ENCODE measurements at places on chromosomes 7 and 10.

DNA sequence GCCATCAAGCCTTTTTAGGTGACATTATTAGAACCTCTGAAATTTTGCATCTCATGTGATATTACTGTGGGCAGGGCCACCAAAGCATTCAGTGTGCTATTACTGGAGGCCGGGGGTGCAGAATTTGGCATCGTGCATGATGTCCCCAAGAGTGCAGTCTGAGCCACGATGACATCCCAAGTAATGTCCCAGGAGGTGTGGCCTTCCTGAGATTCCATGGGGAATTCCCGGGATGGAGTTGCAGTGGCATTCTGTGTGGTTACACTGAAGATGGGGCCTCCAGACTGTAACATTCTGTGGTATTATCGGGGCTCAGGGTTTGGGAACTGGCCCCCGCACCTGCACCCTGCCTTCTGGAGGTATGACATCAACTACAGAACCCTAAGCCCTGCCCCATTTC lies 9.1 kb downstream of the LDB3 start:
- DNase-seq: no peak

DNA sequence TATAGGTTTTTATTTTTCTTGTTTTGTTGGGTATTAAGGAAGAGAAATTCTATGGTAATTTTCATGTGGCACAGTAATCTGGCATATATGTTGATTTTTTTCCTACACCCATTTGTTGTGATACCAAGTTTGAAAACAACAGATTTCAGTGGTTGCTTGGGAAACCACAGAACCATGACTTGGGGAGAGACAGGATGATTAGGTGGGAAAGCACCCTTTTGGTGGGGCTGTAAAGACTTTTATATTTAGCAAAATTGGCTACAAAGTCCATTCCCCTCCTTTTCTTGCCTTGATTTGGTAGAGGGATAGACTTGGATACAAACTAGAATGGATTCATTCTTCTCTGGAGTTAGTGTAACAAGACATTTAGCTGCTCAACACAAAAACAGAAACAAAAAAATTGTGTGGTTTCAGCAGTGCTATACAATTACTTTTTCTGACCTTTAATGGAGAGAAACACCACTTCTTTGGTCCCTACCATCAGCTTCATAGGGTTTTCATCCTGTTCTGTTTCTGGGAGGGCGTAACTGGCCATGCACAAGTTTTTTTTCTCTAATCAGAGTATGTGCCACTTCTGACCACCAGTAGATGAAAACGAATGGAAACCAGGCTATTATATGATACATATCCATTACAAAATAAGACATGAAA lies 52.7 kb downstream of the FIGNL1 start:
- no peak for DNase-seq

GRCh38 chr7:120735791-120736190 lies 122.2 kb downstream of the TSPAN12 start:
- DNase-seq: no peak

GRCh38 chr10:114519306-114519669 lies 115.0 kb upstream of the AFAP1L2 start:
- DNase-seq: no peak

GRCh38 chr10:44989597-44990301 lies 11.0 kb upstream of the ZNF22 start:
- DNase-seq: no peak

DNA sequence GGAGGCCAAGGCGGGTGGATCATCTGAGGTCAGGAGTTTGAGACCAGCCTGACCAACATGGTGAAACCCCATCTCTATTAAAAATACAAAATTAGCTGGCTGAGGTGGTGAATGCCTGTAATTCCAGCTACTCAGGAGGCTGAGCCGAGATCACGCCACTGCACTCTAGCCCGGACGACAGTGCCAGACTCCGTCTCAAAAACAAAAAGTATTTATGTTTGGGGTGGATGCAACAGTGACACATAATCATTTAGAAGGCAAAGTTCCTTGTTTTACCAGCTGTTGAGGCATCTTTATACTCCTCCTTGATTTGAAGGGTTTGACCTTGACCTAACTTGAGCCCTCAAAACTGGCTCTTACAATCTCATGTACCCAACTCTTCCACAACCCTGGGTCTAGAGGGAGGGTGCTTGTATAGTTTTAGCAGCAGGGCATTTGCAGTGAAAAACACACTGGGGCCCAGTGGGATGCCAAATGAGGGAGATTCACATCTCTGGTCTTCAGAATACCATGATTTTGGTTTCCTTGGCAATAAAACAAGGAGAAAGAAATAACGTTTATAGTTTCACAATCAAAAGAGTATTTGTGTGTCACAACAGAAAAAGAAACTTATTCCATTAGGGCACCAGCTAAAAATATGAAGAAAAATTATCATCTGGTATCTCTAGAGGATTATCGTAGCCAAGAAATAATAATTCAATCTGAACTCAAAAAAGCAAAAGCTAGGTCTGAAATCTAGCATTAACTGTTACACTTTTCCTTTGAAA lies 14.2 kb upstream of the TMEM254 start:
- no peak for DNase-seq

- DNase-seq: no peak
Observed at GRCh38 chr10:80518807-80519360, 18.8 kb upstream of the SH2D4B start.

DNA sequence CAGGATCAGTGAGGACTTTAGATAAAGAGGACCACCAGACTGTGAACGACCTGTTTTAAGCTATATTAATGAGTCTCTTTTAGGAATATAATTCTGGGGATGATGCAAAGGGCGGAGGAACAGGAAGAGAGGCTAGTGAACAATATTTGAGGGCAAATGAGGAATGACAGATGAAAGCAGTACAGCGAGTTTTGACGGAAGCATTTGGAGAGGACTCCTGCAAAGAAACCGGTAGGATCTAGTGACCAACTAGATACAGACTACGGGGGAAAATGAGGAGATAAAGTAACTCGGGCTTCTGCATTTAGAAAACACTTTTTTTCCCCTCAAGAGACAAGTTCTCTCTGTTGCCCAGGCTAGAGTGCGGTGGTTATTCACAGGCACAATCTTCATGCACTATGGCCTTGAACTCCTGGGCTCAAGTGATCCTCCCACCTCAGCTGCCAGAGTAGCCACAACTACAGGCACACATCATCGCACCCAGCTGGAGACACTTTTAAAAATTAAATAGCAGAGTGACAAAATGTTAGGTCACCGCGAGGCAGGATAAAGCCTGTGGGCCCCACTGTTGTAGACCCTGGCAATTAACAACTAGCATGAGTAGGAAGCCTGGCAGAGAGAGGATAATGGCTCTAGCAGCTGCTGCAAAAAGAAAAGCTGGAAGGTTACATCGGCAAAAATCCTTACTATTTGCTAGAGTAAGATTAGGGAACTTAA lies 143.2 kb downstream of the SRPK2 start:
- DNase-seq: no peak

DNA sequence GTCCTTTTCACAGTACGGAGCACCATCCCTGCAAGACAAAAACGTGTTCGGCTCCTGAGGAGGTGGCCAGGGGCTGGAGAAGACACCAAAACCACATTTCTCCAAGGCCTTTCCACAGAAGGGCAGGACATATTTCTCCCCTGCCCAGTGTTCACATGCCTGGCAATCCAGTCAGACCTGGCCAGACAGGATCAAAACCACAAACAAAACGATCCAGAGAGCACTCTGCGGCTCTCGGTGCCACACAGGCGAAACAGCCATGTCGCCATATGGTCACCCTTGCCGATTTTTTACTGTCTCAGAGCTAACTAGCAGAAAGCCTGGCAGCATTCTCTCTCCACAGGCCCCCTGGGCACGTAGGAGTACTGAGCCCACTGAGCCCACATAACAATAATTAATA lies 113.0 kb downstream of the ABLIM1 start:
- DNase-seq: no peak

- DNase-seq: no peak
Observed at GRCh38 chr10:92382631-92383030, 91.7 kb downstream of the MARCHF5 start.

DNA sequence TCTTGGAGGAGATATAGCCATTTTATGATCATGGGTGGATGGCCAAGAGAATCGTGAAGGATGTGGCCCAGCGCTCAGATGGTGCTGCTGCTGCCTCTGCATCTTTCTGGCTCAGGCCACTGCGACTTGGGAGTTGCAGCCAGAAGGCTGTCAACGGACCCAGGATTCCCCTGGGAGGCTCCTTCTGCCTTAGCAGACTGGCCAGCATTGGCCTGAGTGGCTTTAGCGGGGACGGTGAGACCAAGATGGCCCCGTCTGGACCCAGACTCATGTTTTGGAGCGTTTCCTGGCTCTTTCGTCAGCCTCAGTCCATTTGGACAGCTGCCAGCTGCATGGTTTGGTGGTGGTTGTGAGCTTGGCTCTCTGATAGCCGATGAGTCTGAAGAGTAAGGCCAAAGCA lies 97.2 kb downstream of the GALNT17 start:
- DNase-seq: no peak

- no peak for DNase-seq
Observed at GRCh38 chr7:75823198-75823910, 9.7 kb upstream of the CCL24 start.

GRCh38 chr7:129698516-129699418 lies 87.2 kb downstream of the NRF1 start:
- no peak for DNase-seq

DNA sequence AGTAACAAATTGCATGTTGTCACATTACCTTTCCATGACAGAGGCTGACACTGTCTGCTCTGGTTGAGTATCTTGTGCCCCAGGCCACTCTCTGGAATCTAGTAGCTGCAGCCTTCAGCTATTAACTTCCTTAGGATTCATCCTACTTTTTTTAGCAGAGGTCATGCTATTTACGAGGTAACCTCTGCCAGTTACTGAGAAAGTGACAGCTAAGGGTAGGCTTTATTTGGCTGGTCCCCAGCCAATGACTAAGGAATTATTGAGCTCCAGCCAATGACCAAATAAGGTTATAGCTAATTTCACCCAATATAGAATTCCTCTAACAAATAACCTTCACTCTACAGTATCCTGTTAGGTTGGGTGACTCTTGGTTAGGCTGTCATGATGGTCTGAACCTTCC lies 1361.7 kb downstream of the XPNPEP1 start:
- no peak for DNase-seq

DNA sequence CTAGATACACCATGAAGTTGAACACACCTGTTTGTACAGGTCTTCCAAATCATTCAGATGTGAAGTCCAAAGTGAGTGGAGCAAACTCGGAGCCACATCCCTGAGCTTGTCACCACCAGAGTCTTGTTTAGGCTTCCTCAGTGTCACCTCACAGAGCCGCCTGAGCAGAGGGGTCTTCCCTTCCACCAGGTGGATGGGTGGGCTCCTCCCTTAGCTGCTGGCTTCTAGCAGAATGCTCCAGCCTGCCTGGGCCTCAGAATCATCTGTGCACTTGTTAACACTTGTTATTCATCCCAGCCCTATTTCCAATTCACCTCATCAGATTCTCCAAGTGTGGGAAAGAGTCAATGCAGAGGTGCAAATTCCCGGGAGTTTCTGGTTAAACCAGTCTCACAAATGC lies 32.5 kb downstream of the C10orf71 start:
- no peak for DNase-seq

DNA sequence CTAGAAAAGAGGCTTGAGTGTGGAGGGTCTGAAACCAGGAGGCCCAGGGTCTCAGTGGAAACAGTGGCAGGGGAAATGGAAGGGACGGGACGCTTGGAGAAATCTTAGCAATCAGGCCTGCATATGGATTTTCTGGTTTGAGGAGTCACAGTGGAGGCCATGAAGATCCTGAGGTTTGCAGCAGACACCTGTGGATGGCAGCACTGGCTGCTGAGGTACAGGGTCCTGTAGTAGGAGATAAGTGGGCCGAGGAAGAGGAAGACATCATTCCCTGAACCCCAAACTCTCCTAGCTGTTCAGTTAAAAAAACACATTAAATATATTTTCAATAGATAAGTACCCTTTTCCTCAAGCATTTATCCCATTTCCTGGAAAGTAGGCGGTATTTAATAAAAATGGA lies 208.8 kb upstream of the IGFBP3 start:
- DNase-seq: no peak

DNA sequence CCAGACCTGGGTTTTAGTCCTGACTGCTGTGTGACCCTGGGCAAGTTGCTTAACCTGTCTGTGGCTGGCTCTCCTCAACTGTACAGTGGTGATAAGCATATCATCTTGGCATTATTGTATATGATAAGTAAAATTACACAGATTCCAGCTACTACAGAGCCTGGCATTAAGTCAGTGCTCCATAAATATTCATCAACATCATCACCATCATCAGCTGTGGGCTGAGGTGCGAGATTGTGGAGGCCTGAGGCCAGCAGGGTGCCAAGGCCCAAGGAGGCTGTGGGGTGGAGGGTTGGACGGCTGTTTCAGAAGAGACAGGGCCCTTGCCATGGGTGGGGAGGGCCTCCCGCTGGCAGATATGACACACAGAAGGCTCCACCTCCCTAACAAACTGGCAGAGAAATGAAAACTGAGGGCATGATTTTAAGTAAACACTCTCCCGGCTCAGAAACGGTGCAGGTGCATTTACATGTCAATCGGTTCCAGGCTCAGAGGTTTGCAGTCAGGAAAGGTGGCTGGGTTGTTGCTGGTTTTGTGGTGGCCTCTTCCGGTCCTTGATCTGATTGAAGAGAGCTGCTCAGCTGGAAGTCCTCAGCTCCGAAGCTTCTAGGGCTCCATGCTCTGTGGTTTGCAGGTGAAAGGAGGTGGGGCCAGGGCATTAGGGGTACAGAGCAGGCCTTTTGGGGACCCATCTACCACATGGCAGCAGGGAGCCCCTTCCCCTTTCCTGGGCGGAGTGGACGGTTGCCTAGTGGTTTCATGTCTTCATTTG lies 10.2 kb downstream of the CRYGN start:
- peak; percentile 22 for DNase-seq

DNA sequence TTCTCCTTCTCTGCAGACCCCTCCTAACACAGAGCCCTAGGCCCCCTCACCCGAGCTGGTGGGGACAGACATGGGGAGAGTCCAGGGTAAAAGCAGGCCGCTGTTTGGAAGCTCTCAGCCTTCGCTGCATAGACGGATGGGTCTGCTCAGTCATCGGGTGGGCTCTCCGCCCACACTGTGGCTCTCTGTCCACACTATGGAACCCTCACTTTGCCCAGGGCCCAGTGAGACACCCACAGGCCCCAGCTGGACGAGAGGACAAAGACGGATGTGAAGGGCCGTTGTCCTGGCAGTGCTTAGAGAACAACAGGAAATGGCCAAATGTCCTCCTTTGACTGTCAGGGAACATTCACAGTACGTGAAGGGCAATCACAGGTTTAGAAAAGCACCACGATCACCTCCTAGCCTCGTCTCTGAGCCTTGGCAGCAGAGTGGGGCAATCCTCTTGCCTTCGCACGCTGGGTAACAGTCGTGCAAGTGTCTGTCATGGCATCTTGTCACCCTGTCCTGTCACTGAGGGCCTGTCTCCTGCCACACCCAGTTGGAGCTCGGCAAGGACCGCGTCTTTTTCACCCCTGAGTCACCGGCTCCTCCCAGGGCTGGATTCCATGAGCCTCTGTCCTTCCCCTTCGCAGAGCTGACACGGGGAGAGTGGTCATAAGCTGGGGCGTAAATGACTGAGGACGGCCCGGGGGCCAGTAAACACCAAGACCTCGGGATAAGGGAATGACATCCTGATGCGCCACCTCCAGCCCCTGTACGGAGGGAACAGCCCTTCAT lies 80.6 kb downstream of the PRKAG2 start:
- no peak for DNase-seq

GRCh38 chr7:129522088-129522970 lies 20.0 kb downstream of the SMKR1 start:
- no peak for DNase-seq

- no peak for DNase-seq
Observed at GRCh38 chr7:95046494-95047240, 139.3 kb downstream of the PPP1R9A start.

GRCh38 chr10:133312016-133312768 lies 3.5 kb downstream of the ZNF511 start:
- no peak for DNase-seq
